ENCODE measurements at places on chromosomes 7 and 10. TPM values are rescaled to one million over a fixed set of nuclear protein-coding genes. Genes with fewer than 3 reads are reported as not detected.

DNA sequence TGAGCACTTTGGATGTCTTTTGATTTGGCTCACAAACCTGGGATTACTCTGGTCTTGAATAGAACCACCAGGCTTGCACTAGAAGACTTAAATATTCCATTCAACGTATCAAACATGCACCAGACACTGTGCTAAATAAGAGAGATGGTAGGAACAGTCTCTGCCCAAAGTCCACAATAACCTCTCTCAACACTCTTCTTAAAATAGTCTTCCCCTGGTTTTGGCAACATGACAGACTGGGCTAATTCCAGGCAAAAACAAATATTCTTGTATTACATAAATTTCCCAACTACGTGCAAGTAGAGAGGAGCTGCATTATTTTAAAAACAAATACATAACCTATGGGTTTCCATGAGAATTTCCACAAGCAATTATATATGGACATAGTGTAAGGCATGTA is 64.8 kb upstream of the PAPSS2 start:
- no peak for DNase-seq

DNA sequence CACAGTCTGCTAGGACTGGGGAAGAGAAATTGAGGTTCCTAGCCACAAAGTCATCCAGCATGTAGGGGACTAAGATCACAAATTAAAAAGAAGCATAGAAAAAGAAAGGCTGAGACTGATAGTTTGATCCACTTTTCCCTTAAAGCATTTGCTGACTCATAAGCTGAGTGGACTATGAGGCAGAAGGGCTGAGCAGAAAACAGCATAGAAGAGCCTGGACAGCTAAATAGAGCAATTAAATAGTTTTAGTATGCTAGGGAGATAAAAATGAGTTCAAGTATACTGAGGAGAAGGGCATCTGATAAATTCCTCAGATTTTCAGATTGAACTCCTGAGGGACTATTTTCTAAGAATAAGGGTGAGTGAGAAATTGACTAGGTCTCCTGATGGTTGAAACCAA is 155.9 kb upstream of the EGR2 start:
- no peak for DNase-seq

DNA sequence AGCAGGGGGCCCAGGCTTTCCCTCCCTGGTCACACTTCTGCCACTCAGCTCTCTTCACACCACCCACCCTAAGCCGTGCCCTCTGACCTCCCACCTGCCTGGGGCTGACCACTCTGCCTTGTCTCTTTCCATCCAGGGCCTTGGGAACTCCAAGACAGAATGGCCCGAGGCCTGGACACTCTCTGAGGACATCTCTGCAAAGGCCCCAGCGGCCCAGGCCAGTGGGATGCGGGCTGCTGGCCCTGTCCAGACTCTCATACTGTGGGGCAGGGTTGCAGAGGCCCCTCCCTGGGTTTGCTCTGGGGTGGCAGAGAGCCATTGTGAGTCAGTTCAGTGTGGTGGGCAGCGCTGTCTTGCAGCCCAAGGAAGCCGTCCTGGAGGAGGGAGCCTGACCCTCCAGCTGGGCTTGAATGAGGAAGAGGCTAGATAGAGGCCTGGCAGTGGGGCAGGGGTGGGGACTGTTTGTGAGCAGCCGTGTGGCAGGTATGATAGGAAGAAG is 39.9 kb upstream of the RABGEF1 start:
- no peak for DNase-seq

Gene FZD8
- total RNA-seq = 0.65 TPM

GRCh38 chr10:35452171-35452570 is 115.9 kb downstream of the CCNY start:
- DNase-seq = no peak

DNA sequence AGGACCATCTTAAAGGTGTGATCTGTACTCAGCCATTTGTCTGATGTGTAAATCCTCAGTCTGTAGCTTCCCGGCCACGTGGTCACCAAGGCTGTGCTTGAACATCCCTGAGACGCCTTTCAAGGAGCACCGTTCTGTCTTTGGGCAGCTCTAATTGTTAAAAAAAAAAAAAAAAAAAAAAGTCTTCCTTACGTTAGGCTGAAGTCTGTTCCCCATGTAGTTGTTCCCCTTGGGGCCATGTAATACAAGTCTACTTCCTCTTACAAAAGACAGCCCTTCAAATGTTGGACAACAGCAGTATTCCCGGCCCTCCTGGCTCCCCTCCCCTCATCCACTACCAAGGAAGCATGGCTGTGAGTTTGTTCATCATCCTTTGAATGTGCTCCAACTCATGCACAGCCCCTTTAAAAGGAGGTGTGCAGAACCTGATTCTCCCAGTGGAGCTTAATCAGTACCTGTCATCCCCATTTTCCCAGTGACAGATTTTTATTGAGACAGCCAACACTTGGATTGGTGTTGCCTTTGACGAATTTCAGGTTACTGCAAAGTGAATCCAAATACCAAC is 392.2 kb upstream of the GALNT17 start:
- no peak for DNase-seq
